ENCODE measurements at places on chromosomes 5 and 9. TPM values are rescaled to one million over a fixed set of nuclear protein-coding genes. Genes with fewer than 3 reads are reported as not detected.

- DNase-seq = no peak
- H3K36me3 ChIP-seq = no peaks in the 10 kb centered on the region
- no peaks in the 10 kb centered on the region for H3K27me3 ChIP-seq
- H3K4me1 ChIP-seq = peaks cover 6% of the 10 kb centered on the region
- no peak overlapping the region for H3K27ac ChIP-seq
- no peak overlapping the region for H3K4me3 ChIP-seq
Observed at GRCh38 chr5:56669534-56670483, 145.5 kb upstream of the MAP3K1 start.

- DNase-seq = peak; percentile 78
- H3K27me3 ChIP-seq = peaks cover 91% of the 10 kb centered on the region
- peaks cover 12% of the 10 kb centered on the region for H3K4me1 ChIP-seq
- peak overlapping the region; percentile 28 for H3K4me3 ChIP-seq
- no peaks in the 10 kb centered on the region for H3K36me3 ChIP-seq
Observed at GRCh38 chr9:21965401-21965951, 28.7 kb downstream of the CDKN2A start.

DNA sequence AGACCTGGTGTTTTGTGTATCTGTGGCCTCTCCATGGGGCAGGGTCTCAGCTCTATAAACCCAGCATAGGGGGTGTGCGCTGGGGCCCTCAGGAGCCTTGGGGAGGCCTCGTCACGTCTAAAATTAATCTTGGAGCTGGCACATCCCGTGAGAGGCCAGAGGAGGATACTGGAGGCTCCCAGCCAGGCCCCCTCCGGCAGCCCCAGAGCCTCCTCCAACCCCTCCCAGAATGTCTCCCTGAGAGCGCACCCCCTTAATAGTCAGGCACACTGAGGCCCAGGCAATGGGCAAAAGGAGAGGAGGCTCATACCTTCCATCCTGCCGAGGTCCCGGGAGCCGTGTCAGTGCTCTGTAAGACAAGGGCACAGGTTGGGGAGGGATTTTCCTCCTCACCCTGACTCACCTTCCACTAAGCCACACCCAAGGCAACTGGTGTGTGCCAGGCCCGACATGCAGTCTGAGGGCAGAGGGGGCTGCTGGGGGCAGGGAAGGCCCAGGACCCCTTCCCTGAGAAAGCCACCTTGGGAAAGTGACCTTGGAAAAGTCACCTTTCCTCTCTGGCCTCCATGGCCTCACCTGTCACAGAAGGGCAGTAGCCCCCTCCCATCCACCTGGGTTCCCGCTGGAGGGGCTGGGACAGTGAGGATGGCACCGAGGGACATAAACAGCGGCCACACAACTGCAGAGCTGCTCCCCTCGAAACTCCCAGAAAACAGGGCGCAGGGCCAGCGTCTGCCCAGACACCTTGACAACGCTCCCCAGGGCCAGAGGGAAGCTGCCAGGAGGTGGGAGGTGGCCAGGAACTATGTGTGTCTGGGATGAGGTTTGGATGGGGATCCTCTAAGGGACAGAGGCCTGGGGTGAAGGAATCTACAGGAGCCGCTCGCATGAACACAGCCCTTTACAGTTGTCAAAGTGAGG is 2.9 kb downstream of the AK1 start:
- H3K27me3 ChIP-seq = no peaks in the 10 kb centered on the region
- no peak for DNase-seq
- peak overlapping the region; percentile 2 for H3K27ac ChIP-seq
- H3K4me3 ChIP-seq = peak overlapping the region; percentile 8

GRCh38 chr5:72507907-72508238 is 663 bp upstream of the ZNF366 start:
- H3K4me3 ChIP-seq = peak overlapping the region; percentile 41
- peak overlapping the region; percentile 70 for H3K27ac ChIP-seq
- H3K4me1 ChIP-seq = peaks cover 19% of the 10 kb centered on the region
- H3K36me3 ChIP-seq = no peaks in the 10 kb centered on the region
- no peaks in the 10 kb centered on the region for H3K27me3 ChIP-seq
- no peak for DNase-seq

The WNK2 gene
- 0.35 TPM for total RNA-seq
